Stimulated activated CD4-positive, alpha-beta T cell treated with anti-CD3 and anti-CD28 coated beads, Interleukin-1b, Interleukin-23, amount 100 ng/mL, for 1 hour (primary cell): ENCODE measurements at places on chromosomes 16 and 17.

DNA sequence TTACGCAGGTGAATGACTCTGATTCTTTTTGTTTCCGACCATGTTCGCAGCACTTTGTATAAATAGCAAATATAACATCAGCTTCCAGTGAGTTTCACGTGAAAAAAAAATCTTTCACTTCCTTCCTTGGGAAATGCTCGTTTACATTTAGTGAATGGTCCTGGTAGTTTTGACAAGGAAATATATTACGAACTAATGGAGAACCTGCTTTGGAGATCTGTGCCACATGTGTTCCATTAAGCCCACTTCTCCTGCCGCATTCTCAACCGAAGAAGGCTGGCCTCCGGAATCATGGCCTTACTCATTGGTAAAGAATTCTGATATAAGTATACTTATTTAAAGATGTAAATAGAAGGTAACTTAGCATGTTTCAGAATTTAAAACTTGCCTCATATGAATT lies 3.6 kb downstream of the CRAMP1 start:
- DNase-seq, result no peak

GRCh38 chr16:68361485-68361884 lies 50.7 kb downstream of the PRMT7 start:
- DNase-seq, result no peak

- DNase-seq, result no peak
Observed at GRCh38 chr16:70573451-70574121, 50.0 kb downstream of the SF3B3 start.

GRCh38 chr17:17958982-17959381 lies 13.2 kb downstream of the TOM1L2 start:
- no peak for DNase-seq

DNA sequence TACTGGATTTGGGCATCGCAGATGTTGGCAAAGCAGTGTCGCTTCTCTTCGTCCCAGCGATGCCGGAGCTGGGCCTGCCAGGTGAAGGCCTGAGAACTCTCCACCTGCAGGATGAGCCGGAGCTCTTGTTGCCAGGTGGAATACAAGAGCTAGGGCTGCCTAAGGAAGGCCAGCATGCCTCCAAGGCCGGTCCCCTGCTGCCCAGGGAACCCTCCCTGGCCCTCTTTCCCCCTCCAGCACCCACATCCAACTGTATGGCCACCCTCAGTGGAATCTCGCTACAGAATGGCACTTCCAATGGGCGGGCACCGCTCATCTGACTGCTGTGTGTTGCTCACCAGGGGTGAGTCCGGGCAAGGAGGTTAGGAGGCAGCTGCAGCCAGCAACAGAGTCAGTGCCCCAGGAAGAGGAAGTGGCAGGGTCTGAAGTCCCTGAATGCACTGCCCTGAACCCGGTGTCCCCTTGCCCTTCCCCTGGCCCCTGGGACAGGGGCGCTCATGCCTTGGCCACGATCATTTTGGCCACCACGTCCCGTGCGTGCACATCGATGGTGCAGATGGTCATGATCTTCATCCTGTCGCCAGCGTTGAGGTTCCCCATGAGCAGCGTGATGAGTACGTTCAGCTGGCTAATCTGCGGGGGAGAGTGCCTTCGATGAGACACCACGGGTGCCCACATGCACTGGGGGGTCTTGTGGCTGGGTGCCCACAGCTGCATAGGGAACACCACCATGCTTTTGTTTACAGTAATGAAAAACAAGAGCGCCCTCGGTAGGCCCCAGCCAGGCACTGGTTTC lies 75.8 kb downstream of the DNAH17 start:
- no peak for DNase-seq
